ENCODE measurements at places on chromosomes 11 and 22.
A peak's percentile ranks its signal among the peaks of the same experiment; 100 is the strongest.

GRCh38 chr11:22466809-22467208, 128.6 kb downstream of the SLC17A6 start:
- DNase-seq = no peak

- peak; percentile 74 for DNase-seq
Measured at GRCh38 chr11:62601122-62601371, 618 bp downstream of the MTA2 start.

DNA sequence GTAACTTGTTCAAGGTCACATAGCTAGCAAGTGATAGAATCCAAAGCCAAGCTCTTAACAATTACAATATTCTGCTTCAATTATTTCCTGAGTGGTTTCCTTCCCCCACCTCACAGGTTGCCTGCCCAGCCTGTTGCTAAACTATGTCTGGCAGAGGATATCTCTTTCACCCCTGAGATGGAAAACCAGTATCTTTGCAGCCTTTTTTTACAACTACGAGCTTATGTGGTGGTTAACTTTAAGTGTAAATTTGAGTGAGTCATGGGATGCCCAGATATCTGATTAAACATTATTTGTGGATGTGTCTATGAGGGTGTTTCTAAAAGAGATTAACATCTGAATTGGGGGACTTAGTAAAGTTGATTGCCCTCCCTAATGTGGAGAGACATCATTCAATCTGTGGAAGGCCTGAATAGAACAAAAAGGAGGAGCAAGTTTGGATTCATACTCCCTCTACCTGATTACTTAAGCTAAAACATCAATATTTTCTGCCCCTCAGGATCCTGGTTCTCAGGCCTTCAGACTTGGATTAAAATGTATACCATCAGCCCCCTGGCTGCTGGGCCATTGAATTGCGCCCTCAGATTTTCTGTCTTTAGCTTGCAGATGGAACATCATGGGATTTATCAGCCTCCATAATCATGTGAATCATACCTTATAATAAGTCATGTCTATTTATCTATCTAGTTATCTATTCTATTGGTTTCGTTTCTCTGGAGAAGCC, 911.9 kb downstream of the METTL15 start:
- DNase-seq = peak; percentile 42

- no peak for DNase-seq
Measured at GRCh38 chr11:78417175-78417887, at the start of gene GAB2. Gene GAB2 (minus strand): TSS chr11:78417820. CDS start chr11:78417720, 100 bp downstream.

DNA sequence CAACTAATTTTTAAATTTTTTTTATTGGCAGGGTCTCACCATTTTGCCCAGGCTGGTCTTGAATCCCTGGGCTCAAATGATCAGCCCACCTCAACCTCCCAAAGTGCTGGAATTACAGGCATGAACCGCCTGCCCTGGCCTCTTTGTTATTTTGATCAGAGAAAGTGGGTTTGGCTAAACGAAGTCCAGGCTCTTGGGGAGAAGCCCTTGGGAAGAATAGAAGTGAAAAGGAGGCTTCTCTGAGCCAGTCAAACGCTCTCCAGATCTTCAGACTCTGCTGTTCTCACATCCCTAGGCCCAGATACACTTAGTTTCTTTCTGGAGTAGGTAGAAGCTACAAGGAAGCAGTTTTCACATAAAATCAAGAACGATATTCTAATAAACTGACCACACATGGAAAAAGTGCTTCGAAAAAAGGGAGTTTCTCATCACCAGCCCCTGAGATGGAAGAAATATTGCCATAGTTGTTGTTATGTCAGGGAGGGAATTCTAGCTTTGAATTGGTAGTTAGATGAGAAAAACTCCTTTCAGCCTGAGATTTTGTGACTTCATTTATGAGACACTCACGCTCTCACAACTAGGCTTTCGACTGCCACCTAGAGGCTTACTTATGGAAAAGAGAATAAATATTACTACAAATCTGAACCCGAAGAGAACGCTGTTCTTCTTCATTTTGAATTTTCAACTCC, 41.7 kb upstream of the AQP11 start:
- peak; percentile 85 for DNase-seq

- DNase-seq = no peak
Measured at GRCh38 chr11:15095736-15096228, 18.9 kb upstream of the INSC start.

DNA sequence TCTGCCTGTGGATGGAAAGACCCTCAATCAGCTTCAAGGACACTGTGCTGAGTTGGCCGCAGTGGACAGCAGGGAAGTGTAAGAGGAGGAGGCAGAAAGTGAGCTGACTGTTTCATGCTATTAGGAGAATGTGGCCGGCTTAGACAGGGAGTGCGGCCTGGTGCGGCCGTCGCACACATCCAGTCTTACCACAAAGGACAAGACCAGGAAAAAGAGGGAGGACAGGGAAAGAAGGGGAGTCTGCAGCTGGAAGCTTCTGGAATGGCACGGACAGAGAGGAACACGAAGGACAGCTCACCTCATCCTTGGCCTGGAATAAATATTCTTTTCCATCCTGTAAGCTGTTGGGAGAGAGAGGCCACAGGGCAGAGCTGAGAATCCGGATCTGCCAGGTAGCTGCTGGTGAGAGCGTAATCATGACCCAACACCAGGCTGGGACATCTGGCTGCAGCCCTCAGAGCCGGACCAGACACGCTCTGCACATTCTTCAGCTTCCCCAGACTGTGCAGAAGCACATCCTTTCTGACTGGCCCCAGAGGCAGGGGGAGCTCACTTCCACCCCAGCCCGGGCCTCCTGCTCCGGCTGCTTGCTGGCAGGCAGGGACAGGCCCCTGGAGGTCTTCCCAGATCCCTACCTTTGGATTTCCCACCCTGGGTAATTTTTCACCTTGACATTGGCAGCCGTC, 8.6 kb upstream of the RBM4B start:
- no peak for DNase-seq

- no peak for DNase-seq
Measured at GRCh38 chr11:28951191-28951590, 843.0 kb downstream of the METTL15 start.

DNA sequence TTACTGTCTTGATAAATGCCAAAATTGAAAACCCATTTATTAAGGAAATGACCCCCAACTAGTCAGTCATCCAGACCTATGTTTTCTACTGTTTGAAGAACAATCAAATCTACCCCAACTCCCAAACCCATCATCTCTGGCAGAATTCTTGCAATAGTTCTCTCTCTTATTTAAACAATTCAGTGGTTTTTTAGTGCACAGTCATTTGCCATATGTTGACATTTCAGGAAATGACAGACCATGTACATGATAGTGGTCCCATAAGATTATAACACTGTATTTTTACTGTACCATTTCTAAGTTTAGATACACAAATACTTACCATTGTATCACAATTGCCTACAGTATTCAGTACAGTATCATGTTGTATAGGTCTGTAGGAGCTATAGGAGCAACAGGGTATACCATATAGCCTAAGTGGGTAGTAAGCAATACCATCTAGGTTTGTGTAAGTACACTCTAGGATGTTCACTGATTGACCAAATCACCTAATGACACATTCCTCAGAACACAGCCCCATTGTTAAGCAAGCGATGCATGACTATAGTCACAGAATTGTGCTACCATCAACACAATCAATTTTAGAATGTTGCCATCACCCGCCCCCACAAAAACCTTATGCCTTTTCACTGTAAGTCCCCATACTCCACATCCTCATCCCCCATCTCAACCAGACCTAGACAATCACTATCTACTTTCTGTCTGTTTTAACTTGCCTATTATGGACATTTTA, 41.8 kb downstream of the MMP20 start:
- no peak for DNase-seq

- no peak for DNase-seq
Measured at GRCh38 chr22:44682556-44683168, 19.3 kb upstream of the PRR5 start.

GRCh38 chr11:119745112-119745511, 16.1 kb upstream of the NECTIN1 start:
- no peak for DNase-seq

GRCh38 chr22:19398206-19398605, 33.3 kb downstream of the HIRA start:
- no peak for DNase-seq

GRCh38 chr11:35420371-35420770, 1.0 kb upstream of the SLC1A2 start:
- DNase-seq = no peak

GRCh38 chr11:103380031-103380430, 270.8 kb downstream of the DYNC2H1 start:
- no peak for DNase-seq

- DNase-seq = no peak
Measured at GRCh38 chr22:26273011-26273675, 103.9 kb downstream of the SEZ6L start.

- peak; percentile 71 for DNase-seq
Measured at GRCh38 chr11:86669424-86669823, 3.0 kb downstream of the ME3 start.

DNA sequence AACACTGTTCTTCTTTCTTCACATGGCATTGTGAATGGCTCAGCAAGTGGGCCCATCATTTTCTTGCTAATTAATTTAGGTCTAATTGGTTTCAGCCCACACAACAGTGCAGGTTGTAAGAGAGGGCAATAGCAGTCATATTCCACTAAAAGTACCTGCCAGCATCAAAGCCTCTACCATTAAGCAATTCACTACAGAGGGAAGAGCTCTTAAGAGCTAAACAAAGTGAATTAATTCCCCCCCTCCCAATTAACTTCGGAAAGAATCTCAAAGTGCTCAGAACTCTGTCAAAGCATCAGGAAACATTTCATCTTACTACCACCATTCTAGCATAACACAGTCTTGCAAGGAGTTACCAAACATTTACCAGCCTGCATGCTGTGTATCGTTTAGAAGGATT, 133.9 kb upstream of the UBASH3B start:
- DNase-seq = no peak

DNA sequence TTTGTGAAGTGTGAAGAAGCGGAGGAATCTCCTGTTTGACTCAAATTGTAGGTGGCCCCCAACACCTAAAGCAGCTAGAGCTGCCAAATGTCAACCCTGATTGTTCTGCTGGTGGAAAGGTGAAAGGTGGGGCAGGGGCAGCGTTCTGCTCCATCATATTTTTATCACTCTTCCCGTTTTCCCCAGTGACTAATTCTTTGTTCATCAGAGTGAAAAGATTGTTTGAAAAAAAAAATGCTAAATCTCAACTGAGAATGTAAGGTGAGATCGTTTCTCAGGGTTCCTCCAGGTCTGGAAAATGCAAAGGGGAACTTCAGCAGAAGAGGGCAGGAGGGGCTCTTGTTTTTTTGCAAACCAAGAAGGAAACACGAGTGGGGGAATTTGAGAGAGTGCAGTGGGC, 137.7 kb downstream of the MN1 start:
- DNase-seq = no peak

- DNase-seq = no peak
Measured at GRCh38 chr22:16831257-16831656, 6.0 kb upstream of the XKR3 start.

GRCh38 chr22:37253126-37253660, 9.1 kb upstream of the RAC2 start:
- no peak for DNase-seq

DNA sequence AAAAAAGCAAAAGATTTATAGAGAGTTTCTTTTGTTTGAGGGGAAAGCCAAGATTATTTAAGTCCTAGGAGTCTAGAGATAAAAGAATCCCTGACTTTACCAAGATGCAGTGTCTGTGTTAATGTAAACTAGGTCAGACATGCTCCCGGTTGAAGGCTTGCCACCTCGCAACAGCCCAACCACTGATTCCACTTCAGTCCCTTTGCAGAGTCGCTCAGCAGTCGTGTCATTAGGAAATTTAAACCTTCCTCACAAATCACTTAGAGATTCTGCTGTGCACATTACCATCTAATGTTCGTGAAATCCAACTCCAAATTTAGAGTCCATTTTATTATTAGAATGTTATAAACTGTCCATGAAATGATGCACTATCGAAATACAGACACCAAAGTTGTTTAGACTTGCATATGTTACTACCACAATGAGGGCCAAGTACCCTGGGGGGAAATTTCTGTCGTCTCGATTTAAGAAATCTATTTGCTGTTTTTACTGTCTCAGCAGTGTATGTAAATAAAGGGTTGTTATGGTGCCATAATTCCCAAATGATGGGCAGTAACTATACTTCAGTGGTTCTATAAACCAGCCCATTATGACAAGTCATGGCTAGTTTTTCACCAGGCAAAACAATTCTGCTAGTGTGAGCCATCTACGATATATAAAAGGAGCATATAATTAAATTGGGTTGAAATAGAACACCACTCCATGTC, 101.4 kb upstream of the MTNR1B start:
- no peak for DNase-seq

DNA sequence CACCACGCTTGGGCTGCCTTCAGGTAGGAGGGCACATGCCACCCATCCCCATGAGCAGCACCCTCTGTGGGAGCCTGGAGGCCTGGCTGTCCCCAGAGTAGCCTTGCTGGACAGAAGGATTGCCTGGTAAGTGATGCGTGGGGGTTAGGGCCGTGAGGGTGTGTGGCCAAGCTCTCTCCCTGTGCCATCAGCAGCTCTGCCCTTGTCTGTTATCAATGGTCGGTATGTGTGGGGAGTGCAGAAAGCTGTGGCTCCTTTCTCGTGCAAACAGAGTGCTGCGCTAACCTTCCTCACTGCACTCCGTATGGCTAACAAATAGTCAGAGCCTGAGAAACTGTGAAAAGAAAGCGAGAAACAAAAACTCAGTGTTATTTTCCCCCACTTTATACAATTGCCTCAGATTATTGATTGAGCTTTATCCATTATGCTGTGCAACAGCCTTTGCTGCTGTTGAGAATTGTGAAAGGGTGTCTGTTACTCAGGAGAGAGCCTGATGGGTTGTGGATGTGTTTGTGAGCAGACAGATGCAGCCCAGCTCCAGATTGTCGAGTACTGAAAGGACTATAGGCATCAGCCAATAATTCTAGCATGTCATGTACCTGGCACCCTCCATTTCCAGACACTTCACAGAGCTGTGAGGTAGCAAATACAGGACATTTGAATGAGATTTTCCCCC, 432.2 kb downstream of the NTM start:
- DNase-seq = no peak

DNA sequence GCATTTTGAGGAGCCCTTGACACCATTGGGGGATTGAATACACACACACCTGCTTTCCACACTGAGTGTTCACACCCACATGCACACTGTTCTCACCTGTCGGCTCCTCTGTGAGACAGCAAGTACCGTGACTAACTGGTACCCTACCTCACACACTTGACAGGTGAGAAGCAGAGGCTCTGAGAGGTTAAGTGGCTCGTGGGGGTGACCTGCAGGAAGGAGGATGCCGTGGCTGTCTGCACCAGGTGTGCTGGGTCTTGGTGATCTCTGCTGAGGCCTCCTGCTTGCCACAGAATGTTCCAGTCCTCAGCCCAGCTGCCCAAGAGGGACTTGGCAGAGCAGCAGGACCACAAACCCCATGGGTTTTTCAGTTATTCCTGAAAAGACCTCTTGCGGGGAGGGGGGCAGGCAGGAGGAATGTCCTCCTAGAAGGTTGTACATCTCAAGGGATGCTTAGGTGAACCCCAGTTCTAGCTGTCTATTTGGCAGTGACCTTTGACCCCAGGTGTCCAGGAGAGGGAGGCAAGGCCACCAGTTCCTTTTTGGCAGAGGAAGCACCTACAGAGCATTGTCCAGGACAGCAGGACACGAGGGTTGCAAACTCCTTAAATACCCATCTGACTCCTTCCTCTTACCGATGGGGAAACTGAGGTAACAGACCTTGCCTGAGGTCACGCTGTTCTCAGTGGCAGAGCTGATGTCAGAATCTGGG, 66.0 kb downstream of the SHISAL1 start:
- no peak for DNase-seq

Measured in Karpas-422 (cell line).